Activated CD8-positive, alpha-beta memory T cell treated with anti-CD3 and anti-CD28 coated beads for 1 hour (primary cell): ENCODE measurements at places on chromosomes 7 and 10.

DNA sequence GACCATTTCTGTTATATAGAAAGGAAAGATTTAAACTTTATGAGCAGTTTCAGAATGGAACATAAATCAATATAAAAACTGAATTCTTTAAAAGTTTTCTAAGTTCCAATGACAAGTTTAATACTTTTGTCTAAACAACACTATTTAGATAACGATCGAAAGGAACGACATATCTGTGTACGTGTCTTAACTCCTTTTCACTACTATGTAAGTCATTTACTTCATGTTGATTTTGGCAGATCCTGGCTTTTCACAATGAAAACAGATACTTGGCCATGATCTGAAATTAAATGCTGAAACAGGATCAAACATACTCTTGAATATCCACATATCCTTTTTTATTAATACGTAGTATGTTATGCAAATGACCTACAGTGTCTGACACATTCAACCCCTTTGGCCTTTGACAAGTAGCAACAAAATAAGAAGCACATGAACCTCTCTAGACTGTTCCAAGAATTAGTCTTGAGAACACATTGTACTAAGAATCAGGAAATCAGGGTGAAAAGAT lies 41.9 kb downstream of the RNLS start:
- DNase-seq: no peak

DNA sequence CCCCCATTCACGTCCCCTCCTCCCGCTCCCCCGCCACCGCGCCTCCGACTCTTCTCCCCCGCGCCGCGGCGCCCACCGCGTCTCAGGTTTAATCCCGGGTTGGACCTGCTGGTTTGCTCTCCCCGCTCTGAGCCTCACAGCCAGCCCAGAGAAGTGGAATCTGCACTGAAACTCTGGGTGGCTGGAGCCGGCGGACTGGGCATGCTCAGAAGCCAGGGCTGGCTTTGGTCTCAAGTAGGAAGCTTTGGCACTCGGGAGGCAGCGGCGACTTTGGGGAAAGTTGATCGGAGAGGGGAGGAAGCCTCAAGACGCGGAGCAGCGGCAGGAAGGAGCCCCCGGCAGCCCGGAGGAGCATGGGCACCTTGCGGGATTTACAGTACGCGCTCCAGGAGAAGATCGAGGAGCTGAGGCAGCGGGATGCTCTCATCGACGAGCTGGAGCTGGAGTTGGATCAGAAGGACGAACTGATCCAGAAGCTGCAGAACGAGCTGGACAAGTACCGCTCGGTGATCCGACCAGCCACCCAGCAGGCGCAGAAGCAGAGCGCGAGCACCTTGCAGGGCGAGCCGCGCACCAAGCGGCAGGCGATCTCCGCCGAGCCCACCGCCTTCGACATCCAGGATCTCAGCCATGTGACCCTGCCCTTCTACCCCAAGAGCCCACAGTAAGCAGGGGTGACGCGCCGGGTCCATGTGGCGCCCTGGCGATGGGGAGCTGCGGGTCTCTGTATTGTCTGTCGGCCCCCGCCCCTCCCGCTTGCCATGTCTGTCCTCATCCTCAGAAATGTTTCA lies at the start of gene PRKG1:
Gene PRKG1 (plus strand): TSS at position 250 of the 791 bp plus-strand sequence.
- DNase-seq: no peak

- no peak for DNase-seq
These were observed 83.0 kb downstream of the NEBL start for GRCh38 chr10:20814116-20814515.

DNA sequence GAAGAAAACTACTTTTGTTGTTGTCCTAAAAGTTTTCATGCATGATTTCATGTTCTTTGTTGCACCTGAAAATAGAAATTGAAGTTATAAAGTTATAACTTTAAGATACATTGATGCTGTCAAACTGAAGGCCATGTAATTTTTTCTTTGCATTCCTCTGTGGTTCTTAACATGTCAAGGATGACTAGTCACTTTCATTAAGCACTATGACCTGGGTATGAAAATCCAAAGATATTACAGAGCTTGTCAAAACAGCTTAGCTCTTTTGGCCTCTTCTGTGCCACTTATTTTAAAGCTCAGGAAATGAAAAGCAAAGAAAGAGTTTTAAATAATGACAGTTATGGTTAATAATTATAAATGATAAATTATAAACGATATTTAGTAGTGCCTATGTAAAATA lies 241.6 kb upstream of the CACNA2D1 start:
- no peak for DNase-seq

- no peak for DNase-seq
These were observed 114.7 kb downstream of the ETV1 start for GRCh38 chr7:13874783-13875182.

GRCh38 chr7:68176974-68177373 lies 1180.3 kb downstream of the TYW1 start:
- DNase-seq: no peak

GRCh38 chr7:151275813-151276577 lies 27.5 kb upstream of the SMARCD3 start:
- DNase-seq: no peak

- no peak for DNase-seq
These were observed 334.8 kb downstream of the GLRX3 start for GRCh38 chr10:130470973-130471372.

GRCh38 chr10:57472823-57473619 lies 794.7 kb downstream of the IPMK start:
- DNase-seq: no peak

GRCh38 chr10:29798921-29799690 lies 164.3 kb upstream of the SVIL start:
- DNase-seq: no peak

- DNase-seq: no peak
These were observed 318.6 kb downstream of the PTEN start for GRCh38 chr10:88181902-88182600.

DNA sequence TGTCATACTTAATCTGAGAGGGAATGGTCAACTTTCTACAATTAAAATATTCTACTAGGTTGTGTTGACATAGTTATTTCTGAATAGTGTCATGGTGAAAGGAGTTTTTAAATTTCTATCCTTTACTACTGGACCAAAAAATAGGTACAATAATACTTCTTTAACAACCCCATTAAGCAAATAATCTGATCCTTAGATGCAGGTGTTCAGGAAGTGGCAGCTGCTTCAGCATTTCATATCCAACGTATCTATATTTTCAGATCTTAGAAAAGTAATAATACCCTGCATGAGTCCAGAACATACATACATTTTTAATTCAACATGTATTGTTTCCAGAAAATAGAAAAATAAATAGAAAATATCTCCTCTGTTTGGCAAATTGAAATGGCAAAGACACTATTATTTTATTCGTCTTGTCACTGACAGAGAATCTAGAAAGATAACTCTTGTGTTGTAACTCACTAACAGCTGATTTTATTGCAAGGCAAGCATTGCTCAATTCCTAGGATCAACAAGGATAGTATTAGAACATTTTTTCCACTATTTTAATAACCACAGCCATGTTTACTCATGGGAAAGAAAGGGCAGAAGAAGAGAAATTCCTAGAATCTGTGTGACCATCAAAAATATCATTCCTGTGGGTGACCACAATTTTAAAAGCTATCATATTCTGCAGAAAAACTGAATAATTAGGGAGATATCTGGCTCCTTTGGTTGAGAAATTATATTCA lies 159.3 kb upstream of the CNTNAP2 start:
- no peak for DNase-seq

DNA sequence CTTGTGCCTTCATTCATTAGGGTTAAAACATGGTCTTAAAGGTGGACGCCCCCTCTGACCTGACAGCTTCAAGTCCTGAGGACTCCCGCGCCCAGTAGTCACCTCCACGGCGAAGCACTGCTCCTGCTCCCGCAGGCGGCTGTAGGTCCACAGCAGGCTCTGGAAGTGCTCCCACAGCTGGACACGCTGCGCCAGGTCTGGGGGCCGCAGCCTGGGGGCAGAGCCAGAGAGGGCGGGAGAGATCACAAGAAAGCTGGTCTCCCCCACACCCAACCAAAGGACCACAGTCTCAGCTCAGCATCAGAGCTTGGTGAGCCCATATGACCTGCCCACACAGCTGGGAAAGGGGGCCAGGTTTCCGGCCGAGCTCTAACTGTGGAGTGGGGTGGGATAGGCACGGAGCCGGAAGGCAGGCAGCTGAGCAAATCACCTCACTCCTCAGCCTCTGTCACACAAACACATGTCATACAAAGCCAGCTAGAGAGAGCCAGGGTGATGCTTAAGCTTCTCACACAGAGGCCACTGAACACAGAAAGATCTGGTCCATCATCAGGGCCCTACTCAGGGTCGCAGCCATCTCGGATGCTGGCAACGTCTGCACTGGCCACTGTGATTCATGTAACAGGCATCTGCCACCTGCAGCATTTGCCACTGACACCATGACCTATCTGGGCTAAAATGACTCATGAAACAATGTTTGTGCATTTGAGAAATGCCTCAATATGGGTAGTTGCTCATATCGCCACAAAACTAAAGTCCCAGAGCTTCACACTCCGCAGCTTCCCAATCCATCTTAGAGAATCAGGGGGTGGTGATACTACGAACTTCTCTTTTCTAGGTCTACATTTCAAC lies 12.6 kb downstream of the HPS1 start:
- DNase-seq: no peak

DNA sequence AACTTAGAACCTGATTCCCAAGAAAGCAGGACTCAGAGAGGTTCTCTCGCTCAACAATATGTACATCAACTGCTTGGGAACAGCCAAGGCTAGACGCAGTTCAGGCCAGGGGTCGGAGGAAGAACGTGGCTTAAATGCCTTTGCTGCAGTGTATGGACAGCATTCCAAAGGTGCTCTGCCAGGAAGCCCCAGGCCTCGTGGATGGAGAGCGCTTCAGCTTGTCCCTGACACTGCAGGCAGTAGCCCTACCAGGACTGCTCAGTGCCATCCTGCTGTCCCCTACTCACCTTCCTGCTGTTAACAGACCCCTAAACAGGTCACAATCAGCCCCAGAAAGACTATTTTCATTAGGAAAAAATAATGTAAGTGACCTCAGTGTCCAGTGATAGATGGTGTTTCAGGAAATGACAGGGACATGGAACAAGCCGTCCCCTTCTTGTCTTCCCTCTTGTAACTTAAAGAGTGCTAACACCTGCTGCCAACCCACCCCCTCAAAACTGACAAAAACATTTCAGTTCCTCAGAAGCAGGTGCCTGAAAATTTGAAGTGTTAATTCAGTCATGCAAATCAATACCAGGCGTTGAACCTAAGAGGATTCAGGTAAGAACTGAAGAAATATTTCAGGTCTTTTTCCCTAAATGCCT lies 16.5 kb downstream of the CREB3L2 start:
- DNase-seq: no peak

DNA sequence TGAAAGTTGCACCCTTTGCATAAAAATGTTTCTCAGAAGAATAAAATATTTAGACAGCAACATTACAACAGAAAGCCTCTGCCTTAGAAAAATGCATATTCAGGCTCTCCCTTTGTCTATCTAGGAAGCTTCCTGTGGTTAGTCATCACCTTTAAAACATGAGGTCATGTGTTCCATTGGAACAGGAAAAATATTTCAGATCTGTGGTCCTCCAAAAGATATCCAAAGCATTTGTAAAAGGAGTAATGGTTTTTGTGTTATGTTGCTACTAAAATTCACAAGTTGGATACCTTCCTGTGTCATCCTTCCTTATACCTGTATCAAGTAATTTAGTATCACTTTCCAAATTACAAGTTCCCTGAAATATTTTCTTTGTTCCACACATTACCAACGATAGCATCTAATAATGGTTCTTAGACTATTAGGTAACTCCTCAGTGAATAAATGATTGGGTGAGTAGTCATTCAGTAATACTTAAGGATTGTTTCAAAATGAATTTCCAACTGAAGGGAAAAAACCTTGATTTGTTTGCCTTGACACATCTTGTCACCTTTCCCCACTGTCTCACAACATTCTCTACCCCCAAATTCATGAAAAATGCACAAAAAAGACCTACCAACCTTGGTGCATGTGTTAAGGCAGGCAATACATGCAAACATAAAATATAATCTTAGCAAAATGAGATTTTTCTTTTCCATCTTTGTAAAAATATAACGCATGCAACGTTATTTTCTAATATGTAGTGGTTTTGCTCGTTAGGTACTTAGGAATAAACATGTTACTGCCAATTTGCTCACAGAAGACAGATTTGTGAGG lies 19.7 kb upstream of the RHOBTB1 start:
- no peak for DNase-seq

GRCh38 chr7:24498439-24498838 lies 74.8 kb upstream of the PALS2 start:
- DNase-seq: no peak

GRCh38 chr7:507623-508300 lies 11.9 kb downstream of the PDGFA start:
- no peak for DNase-seq

DNA sequence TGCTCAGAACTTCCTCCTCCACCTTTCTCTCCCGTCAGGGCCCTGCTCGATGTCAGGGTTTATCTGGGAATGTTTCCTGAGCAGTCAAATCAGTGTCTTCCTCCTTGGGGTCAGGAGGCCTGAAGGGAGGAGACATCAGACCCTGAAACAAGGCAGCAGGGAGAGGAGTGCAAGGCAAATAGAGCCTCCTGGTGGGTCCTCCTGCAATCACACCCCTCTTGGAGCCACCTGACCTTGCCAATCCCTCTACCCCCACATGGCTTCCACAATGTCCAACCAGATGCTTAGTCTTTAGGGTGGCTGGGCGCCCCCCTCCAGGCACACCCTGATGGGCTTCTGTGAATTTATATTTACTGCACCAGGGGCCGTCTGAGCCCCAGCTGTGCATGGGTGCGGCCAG lies 12.2 kb downstream of the GPR26 start:
- DNase-seq: no peak

GRCh38 chr7:52635021-52635420 lies 400.4 kb upstream of the POM121L12 start:
- no peak for DNase-seq

DNA sequence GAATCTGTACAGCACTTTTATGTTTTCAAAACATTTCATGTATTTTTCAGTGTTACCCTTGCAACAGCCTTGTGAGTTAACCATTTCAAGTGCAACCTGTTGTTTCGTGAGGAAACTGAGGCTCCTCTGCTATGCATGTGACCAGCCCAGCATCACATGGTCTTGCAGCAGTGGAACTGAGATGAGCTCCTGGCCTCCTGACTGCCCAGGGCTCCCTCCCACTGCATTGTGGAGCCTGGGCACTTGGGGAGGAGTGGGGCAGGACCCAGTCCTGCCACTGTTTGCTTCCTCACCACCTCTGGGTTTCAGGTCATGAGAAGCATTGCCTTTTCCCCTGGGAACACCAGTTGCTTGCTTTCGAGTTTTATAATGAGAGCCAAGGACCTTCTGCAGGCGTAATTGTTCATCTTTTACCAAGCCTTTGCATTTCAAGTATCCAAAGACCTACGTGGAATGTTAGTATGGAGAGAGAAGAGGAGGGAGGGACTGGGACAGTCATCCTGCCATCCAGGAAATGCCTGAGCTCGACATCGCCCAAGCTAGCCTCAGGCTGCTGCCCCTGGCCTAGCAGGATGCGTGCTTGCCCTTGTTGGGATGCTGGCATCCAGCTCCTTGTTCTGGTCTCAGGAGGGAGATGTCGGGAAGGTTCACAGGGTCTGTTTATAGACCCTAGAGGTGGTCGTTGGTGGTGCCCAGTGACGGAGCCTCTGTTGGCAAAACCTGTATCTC lies 32.3 kb upstream of the BHLHA15 start:
- DNase-seq: no peak

GRCh38 chr10:72087392-72087968 lies 871 bp downstream of the SPOCK2 start:
- no peak for DNase-seq

- no peak for DNase-seq
These were observed 24.4 kb downstream of the CPED1 start for GRCh38 chr7:121012919-121013318.

GRCh38 chr10:13404305-13404759 lies 56.2 kb upstream of the SEPHS1 start:
- DNase-seq: no peak

GRCh38 chr7:157384301-157384700 lies 47.5 kb downstream of the DNAJB6 start:
- no peak for DNase-seq

- no peak for DNase-seq
These were observed 43.4 kb upstream of the GHITM start for GRCh38 chr10:84095811-84096497.
